ENCODE measurements at places on chromosomes 4 and X.

DNA sequence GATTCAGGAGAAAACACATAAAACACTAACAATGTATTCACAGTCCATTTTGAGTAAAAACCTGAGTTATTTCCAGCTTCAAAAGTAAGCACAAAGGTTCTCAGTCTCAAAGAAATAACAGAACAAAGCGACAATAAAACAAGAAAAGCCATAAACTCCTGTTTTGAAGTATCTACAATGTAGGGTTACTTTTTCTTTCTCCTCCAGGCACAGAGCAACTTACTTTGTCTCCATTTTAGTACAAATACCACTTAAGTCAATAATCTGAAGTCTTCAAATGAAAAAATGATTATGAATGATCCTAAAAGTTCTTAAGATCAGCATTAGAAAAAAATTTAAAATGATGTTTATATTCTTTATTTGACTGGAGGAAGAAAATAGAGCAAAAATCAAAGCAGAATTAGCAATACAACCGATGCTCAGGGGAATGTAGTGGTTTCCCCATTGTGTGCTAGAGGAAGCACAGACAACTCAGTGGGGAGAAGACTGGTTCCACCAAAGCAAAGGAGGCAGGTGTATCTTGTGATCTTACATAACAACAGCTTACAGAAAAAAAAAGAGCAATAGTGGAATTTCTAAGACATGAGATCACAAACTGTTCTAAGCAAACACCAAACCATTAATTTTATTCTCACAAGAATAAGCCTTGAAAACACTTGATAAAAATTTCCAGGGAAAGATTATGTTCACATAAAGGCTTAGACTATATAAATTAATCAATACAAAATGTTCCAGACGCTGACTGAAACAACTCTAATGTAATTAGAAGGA lies 35.1 kb downstream of the EPHA5 start:
- DNase-seq: no peak

DNA sequence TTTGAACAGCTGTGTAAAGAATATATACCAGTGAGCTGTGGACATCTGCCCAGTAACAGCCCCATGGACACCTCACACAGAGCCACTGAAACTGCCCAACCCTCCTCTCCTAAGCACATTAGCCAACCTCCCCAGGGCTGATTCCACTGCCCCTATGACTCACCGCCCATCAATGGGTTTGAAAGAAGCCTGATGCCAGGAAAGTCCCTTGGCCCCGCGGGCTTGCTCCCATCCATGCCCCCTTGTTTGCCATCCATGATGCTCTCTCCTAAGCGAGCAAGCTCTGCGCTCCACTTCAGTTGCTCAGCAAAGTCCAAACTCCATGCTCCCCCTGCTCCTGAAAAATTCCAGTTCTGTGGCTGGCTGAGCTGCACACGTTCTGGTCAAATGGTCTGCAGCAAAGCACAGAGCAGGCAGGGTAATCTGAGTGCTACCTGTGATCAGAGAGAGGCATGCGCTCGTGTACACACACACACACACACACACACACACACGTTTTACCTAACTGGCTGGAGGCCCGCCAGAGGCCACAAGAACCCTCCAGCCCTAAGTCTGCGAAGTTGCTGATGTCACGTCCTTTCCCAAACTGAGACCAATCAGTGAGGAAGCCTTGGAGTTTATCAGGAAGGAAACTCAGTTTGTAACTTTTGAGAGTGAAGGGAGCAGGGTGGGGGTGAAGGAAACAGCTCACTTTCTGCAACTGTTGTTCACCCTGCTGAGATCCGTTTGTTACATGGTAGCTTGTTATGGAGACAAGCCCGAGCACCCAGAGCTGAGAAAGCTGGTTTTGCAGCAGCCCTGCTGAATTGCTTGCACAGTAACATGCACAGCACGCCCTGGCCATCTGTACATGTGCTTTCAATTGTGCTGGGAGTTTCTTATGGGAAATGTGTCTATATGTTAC lies at the start of gene ASB9:
Gene ASB9, minus strand, starts transcription at position 466 of the 904 bp plus-strand sequence. Its CDS starts 209 bp downstream, at position 257.
- no peak for DNase-seq

GRCh38 chr4:107625391-107625902 lies 94.6 kb downstream of the PAPSS1 start:
- DNase-seq: no peak

DNA sequence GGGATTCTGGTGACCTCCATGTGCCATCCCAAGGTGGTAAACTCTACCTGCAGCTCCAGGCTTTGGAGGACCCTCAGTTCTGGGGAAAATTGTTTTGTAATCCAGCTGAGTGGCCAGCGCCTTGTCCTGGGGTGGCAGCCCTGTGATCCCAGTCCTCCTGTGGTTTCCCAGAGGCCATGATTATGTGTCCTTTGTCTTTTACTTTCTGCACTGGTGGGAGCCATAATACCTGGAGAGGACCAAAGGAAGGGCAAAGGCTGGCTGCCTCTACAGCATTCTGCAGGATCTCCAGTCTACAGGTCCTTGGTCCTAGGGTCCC lies 64.0 kb downstream of the NBDY start:
- DNase-seq: no peak

- DNase-seq: peak; percentile 25
These were observed 3.4 kb upstream of the GK start for GRCh38 chrX:30649859-30650258.

DNA sequence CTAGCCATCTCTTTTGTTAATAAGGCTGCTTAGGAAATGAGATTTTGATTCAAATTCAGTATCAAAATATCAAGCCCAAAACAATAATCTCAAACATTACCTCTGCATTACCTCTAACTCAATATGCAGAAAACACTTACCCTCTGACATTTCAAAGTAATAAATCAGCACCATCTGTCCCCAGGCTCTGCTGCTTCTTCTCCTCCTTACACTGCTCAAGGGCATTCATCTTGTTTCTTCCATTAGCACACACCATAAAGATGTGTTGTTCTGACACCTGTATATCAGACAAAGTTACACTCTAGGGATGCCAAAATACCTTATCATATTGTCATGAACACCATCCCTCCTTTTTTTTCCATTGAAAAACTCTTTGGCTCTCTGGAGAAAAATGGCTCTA lies 1630.3 kb downstream of the RPA4 start:
- no peak for DNase-seq

- DNase-seq: no peak
These were observed 44.8 kb downstream of the GRIA2 start for GRCh38 chr4:157265281-157265680.

GRCh38 chrX:13212191-13212651 lies 107.6 kb downstream of the ATXN3L start:
- no peak for DNase-seq

DNA sequence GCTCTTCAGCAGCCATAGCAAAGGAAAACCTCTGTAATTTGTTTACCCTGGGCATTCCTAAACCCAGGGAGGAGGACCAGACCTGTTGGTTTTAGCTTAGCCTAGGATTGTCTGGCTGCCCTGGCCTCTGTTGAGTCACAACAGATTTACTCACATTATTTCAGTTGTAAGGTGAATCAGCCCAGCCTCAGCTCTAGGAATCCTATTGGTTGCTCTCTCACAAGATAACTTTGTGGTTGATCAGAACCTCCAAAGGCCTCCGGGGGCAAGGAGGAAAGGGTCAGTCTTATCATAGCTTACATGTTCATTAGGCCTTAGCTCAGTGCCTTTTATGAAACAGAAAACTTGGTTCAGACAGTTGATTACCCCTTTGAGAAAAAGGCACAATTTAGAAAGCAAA lies 41.0 kb downstream of the PDK3 start:
- peak; percentile 10 for DNase-seq

DNA sequence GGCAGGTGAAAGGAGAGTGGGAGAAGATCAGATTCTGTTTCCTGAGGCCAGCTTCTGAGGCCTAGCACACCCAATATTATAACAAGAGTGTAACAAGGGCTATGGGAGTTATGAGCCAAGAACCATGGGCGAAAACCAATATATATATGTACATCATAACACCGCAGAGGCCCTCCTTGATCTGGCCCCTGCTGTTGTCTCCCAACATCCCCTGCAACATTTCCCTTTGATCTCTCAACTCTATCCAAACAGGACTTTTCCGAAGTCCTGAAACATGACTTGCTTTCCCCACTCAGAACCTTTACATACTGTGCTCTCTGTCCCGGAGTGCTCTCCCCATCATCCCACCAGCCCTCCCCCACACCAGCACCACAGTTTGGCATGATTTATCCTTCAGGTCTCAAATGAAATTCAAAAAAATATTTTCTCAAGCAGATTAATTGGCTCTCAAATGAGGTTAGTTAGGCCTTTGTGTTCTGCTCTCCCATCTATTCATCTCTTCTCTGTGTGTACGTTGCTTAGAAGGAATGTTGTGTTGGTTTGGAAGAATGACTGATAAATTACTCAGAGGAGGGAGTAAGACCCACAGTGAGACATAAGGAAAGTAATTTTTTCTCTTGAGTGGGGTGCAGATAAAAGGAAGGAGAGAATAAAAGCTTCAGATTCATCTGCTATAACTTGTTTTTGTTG lies 58.1 kb upstream of the SMIM10 start:
- DNase-seq: no peak

DNA sequence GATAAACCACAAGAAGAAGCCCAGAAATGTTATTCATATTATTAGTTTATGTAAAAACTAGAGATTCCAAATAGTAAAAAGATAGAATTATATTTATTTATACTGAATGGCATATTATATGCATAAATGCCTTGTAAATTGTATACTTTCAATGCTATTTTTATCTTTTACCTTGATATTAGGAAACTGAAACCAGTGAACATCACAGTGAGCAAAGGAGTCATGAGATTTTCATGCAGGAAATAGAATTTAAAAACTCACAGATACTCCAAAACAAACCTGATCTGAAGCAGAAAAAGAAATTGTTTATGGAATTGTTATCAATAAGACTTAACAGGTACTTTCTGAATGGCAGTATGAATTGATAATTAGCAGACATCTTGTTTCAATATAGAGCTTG lies 207.3 kb upstream of the CENPE start:
- DNase-seq: no peak

DNA sequence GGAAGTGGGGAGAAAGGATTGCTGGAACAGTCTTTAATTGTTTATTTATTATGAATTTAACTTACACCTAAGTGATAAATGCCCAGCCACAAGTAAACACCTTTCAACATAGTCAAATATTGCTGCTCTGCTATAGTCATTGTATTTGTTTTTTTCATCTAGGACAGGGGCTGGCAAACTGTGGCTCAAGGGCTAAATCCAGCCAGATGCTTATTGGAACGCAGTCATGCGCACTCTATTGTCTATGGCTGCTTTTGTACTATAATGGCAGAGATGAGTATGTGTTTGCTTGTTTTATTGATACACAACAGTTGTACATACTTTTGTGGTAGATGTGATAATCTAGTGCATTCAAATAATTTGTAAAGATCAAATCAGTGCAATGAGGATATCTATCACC lies 95.3 kb downstream of the ZAR1 start:
- no peak for DNase-seq

DNA sequence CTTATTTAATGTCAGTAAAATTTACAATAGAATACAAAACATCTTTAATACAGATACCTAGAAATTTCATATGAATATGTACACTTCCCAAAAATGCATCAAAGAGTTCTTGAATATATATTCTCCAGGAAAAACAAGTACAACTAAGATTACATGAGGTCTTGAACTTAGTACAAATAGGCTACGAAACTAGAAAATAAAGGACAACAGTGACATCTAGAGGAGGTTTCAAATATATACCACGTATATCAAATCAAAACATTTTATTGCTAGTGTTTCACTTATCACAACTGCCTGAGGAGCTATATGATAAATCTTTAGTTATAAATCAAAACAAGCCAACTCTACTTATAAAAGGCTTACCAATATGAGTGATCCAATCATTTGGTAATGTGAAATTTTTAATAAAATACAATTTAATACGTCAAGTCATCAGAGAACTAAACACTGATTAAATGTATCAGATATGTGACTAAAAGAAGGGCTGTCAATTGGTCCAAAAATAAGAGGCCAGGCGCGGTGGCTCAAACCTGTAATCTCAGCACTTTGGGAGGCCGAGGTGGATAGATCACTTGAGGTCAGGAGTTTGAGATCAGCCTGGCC lies 36.6 kb downstream of the ANAPC10 start:
- DNase-seq: no peak

DNA sequence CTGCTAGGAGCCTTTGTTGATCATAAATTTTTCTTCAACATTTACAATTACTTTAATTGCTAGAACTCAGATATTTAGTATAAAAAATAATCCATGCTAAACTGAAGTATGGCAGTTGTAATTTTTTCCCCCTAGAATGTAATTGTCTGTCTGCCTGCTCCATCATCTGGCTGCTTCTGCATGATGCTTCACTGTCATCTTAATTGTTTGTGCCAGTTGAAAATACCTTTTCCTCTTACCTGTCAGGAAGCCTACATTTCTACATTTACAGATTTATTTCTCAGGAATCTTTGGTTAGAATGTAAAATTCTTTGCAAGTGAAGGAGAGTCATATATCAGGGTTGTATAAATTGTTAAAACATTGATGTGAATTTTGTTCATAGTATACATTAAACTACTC lies 348.6 kb downstream of the GRXCR1 start:
- no peak for DNase-seq

DNA sequence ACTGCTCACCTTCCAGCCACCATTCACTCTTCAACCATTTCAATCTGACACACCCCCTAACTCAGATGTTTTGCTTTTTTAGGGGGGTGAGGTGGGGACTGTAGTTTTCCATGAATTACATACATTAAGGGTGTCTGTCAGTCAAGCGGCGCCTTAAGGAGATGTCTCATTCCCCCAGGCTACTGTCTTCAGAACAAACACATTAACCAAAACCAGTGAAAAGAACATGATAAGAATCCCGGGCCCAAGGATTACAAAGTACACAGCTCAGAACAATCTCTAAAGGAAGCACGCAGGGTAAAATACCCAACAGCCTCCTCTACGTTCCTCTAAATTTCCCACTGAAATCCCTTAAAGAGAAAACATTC lies 62.5 kb upstream of the IRF2 start:
- DNase-seq: no peak
